Inflammatory macrophage (primary cell): ENCODE measurements at places on chromosomes 7 and 10.

DNA sequence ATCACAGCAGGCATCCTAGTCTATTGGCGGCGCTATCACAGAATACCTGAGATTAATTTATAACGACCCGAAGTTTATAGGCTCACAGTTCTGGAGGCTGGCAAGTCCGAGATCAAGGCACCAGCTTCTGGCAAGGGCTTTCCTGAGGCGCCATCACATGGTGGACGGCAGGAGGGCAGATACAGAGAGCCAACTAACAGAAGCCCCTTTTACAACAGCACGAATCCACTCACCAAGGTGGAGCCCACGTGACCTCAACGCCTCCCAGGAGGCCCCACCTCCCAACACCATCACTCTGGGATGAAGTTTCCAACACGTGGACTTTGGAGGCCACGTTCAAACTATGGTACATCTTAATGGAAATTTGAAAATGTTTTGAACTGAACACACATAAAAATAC is 255.3 kb downstream of the ELFN1 start:
- no peak for DNase-seq

GRCh38 chr7:157235357-157236333 is 96.9 kb downstream of the UBE3C start:
- DNase-seq: no peak

- DNase-seq: no peak
Measured at GRCh38 chr7:36896418-36896817, 172.1 kb upstream of the AOAH start.

- no peak for DNase-seq
Measured at GRCh38 chr7:114956702-114957101, 34.8 kb downstream of the MDFIC start.

DNA sequence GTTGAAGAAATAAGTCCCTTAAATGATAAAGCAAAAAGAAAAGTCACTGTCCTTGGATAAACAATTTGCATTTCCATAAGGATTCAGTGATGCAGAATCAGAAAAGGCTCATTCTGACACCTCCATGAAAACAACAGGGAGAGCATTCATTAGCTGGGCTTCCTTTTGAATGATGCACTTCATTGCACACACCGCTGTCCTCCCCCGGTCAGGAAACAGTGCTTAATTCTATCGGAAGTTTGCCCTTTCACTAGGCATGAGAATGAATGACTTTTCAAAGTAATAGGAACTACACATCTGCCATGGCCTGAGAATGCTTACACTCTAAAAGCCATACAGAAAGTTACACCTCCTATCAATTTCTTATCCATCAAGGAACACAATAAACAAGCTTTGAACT is 4.2 kb downstream of the PCDH15 start:
- DNase-seq: no peak

DNA sequence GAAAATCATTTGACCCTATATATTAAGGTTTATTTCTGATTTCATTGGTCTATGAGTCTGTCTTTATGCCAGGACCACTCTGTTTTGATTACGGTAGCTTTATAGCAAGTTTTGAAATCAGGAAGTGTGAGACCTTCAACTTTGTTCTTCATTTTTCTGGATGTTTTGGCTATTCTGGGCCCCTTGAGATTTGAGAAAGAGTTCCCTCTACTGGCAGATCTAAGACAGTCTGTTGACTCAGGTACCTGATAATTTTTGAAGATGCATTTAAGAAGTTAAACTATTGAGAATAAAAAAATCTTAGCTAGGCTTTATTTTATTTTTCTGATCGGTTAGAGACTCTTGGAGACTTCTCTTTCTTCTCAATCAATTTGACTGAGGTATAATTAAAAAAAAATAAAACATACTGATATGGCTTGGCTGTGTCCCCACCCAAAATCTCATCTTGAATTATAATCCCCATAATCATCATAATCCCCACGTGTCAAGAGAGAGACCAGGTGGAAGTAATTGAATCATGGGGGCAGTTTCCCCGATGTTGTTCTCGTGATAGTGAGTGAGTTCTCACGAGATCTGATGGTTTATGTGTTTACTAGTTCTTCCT is 209.2 kb downstream of the SNX10 start:
- DNase-seq: peak; percentile 71

GRCh38 chr10:12056748-12057147 is 12.0 kb upstream of the DHTKD1 start:
- DNase-seq: no peak

GRCh38 chr7:19294619-19295018 is 149.4 kb upstream of the FERD3L start:
- no peak for DNase-seq

DNA sequence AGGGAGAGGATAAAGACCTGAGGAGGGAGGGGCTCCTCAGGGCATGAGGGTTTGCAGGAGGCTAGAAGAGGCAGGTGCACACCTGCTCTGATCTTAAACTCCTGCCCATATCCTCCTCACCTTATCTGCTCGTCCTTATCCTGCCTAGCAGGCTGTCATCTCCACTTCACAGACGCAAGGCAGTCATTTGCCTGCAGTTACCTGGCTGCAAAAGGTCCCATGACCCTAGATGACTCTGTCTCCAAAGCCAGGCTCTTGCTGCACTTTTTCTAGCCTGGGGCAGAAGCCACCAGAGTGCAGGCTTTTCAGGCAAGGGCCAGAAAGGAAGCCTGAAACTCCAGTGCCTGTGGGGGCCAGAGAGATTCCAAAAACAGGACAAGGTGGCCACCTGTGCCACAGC is 1.7 kb upstream of the ZNF853 start:
- DNase-seq: no peak

- no peak for DNase-seq
Measured at GRCh38 chr10:28254290-28254985, 48.4 kb downstream of the MPP7 start.

DNA sequence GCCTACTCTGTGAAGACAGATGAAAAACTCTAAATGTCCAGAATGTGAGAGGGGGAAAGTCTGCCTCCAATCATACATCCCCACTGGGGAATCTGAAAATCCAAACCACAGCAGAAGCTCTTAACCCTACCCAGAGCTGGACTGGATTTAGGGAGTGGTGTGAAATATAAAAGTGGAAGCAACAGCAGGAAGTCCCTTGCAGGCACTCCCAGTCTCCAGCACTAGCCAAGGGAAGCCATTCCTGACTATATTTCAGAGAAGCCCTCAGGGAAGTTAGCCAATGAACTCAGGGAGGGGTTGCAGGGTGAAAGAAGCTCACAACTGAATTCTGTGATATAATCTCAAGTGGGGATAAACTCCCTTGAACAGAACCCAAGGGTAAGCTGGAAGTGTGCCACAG is 51.5 kb downstream of the CRPPA start:
- no peak for DNase-seq

DNA sequence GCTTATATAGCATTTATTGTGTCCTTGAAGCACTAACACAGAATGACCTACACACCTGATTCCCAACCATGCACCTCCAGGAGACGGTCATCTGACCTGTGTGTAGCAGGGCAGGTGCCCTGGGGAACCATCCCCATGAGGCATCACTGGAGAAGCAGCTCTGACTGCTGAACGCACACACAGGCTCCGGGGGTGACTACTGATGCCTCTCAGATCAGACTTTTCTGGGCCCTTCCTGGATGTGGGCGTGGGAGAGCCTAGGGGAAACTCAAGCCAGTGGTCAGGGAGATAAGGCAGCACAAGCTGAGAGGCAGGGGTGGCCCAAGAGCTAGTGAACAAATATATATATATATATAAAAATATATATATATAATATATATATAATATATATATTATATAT is 37.6 kb downstream of the CPXM2 start:
- no peak for DNase-seq

DNA sequence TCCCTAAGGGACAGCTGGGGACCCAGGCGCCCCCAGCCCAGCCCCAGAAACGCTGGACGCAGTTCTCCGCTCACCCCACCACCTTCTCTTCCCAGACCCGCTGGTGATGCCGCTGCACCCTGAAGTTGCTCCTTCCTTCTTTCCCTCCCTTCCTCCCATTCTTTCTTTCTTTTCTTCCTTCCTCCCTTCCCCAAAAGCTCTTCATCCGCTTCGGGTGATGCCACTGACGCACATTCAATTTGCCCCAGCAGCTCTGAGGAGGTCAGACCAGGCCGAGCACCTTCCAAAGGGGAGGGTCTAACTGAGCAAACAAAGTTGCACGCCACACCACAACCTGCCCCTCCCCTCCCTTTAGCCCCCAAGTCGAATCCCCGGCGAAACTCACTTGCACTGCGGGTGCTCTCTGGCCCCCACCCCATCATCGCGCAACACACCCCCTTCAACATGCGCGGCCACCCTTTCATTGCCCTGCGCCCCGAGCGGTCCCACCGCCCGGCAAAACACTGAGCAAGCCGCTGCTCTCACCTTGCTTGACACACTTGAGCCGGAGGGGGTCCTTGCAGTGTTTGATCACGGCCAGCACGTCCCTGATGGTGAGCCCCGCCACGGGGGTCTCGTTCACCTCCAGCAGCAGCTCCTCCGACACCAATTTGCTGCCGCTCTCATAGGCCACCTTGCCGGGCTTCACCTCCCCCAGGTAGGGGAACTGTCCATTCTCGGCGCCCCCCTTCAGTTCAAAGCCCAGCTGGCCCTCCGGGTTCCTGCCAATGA is 787 bp downstream of the MAGI2 start:
- DNase-seq: no peak

DNA sequence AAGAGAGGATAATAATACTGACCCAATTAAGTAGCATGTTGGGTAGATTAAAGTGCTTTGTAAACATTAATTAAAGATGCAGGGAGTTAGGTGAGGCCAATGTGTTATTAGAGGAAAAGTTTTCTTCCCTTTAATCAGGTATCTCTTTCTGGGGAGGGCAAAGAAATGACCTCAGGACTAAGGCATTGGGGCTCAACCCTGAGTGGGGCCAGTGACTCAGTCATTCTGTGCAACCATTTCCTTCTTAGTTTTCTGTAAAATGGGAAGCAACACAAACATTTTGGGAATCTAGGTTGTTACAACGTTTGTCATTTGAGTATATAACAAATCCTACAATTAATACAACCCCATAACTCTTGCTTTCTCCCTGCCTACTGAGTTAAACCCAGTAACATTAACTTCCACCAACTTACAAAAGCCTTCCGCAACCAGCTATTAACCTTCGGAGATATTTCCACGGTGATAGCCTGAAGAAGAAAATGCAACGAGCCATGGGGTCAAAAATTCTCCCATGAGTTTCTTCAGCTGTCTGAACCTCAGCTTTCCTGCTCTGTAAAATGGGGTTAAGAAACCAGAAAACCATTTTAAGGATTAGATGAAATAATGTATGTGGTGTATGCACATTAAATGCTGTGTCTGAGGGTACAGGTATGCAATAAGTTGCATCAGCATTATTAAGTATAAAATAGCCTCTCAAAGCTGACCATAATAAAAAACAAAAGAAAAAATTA is 965 bp upstream of the PROSER2 start:
- peak; percentile 6 for DNase-seq

DNA sequence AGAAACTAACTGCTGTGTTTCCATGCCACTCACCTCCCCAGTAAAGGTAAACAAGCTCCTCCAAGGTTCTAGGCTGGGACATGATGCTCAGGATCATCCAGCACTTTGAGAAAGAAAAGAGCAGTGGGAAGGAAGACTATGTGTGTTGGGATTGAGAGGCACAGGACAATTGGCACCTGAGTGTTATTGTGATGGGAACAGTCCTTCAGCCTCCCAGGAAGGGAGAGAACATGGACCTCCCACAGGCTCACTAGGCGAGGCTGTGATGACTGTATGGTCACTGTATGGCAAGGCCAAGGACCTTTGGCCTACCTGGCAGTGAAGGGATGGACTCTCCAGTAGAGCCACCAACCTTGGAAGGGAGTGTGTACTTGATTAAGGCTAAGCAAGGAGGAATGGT is 123.2 kb upstream of the UNC5B start:
- no peak for DNase-seq

GRCh38 chr10:3803927-3804741 is 19.1 kb upstream of the KLF6 start:
- DNase-seq: peak; percentile 94

GRCh38 chr10:92490387-92490786 is 83.5 kb downstream of the IDE start:
- no peak for DNase-seq

- no peak for DNase-seq
Measured at GRCh38 chr10:93580828-93581227, 14.4 kb downstream of the FFAR4 start.

DNA sequence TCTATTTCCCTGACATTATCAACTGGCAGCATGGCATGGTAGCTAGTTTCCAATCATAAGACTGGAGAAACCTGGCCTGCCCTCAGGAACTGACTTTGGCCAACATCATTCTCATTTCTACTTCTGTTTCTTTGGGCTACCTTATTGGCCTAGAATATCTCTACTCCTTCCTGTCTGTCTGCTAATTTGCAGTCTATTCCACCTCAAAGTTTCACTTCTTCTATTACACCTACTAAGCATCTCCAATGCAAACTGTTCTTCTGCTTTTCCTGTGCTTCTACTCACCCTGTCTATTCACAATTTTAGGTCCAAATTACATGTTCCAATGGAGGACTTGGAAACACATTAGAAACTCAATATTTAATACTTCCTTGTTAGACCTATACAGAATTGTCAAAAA is 65.6 kb downstream of the ZNF503 start:
- DNase-seq: peak; percentile 7

- no peak for DNase-seq
Measured at GRCh38 chr7:28617308-28617880, 205.1 kb downstream of the CREB5 start.

DNA sequence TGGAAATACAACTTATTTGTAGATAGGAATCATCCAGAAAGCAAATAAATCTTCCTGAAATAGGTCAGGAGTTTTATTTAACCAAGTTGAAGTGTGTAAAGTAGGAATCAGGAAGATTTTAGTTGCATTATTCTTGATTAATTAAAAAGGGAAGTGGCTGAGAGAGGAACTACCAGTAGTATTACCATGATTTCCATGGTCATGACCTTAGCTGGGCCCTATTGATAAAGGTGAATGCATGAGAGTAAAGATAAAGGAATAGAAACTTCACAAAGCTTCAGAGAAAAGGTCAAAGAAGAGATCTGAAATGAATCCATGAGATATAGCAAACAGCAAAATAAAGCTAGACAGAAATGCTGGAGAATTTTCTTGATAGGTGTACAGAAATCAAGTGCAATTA is 46.2 kb upstream of the DLX6 start:
- DNase-seq: no peak

- DNase-seq: no peak
Measured at GRCh38 chr7:112449353-112449752, 907 bp upstream of the IFRD1 start.

DNA sequence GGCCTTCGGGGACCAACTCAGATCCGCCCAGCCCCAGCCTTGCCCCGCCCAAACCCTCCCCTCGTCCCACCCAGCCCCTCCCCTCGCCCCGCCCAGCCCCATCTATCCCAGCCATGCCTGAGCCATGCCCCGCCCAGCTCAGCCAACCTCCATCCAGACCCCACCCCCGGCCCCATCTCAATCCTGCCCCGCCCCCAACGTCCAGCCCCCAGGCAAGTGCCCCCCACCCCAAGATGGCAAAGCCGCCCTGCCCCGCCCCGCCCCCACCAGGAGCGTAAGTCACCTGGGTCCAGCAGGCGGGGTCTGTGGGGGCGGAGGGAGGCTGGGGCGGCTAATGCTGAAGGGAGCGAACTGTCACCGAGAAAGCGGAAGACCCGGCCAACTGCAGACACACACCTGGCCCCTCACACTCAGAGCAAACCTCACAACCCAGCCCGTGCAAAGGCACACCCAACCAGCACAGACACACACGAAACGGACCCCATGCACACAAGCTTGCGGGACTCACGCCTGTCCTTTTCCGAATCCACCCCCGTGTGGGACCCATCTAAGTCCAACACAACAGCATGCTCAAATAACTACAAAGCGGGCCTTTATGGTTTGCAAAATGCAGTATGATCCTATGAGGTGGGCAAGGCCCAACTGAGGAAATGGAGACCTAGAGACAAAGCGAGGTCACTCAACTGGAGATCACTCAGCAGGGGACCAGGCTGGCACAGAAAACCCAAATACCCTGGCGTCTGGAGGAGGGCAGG is 11.5 kb upstream of the OGA start:
- DNase-seq: no peak
